ENCODE measurements at places on chromosomes 2 and 18. TPM values are rescaled to one million over a fixed set of nuclear protein-coding genes. Genes with fewer than 3 reads are reported as not detected.

Gene MARCHF4
- total RNA-seq = not detected

Gene TUBA3D
- total RNA-seq = 75.2 TPM

Gene SKA1
- total RNA-seq = 2.6 TPM

Gene CCDC74A
- 95.5 TPM for total RNA-seq

Gene DNAH7
- total RNA-seq = 3.4 TPM

Gene PIEZO2
- 4.1 TPM for total RNA-seq

Gene RPRM
- 2.5 TPM for total RNA-seq

Gene LHCGR
- 1.6 TPM for total RNA-seq

Gene TMEM169
- 1.1 TPM for total RNA-seq

Gene DYNAP
- not detected for total RNA-seq

Gene UGT1A3
- not detected for total RNA-seq

Gene SCN3A
- total RNA-seq = 1.6 TPM

Gene UNC80
- total RNA-seq = 3.6 TPM
